T-cell (primary cell): ENCODE measurements at places on chromosomes 11 and 22.

DNA sequence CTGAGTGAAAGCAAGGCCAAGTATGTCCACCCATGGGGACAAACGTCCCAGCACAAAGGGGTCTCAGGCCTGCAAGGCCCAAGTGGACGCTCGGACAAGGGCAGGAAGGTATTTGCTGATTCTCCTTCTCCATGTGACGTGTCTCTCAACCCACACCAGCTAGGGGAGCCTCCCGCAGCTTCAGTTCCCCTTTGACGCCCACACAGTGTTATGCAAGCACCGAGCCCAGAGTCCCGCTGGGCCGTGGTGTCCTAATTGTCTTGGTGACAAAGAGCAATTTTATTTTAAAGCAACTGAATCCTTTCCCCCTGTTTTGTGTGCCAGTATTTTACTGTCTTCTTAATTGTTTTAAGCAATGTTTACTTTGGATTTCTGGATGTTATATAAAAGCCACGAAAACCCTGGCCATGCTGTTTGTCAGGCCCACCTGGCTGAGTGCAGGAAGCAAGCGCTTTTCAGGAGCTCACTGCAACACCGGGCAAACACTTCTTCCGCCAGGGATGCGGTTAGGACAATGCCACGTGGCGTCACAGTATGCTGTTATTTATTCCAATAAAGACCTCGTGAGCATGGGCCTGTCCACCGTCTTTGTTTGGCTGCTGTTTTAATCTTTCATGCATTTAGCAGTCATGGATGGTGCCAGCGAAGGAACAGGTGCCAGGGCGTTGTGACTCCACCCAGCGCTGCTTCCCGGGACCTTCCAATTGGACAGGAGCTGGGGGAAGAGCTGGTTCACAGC, 8.2 kb upstream of the PARVG start:
- no peak for DNase-seq

- no peak for DNase-seq
These were observed 12.0 kb downstream of the C11orf58 start for GRCh38 chr11:16750417-16750816.

DNA sequence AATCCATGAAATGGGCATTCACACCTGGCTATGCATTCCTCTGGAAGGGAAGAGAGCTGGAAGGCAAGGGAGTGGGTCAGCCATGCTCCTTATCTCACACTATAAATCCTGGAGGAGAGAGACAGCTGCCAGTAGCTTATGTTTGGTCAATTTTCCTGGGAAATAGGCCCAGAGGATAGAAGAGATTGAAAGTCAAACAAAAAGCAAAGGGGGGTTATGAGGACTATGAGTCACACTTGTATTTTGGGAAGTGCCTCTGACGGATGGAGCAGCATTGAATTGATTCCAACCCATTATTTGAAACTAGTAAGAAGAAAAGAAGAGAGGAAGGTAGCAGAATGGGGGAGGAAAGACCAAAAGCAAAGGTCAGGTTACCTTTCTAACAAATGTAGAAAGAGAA, 25.0 kb downstream of the SNX19 start:
- no peak for DNase-seq

- no peak for DNase-seq
These were observed 474.2 kb upstream of the KIRREL3 start for GRCh38 chr11:127474766-127475165.

GRCh38 chr22:39845529-39845928, 48.0 kb downstream of the ENTHD1 start:
- no peak for DNase-seq

GRCh38 chr22:22836635-22837034, 51.0 kb upstream of the IGLL5 start:
- DNase-seq = no peak

DNA sequence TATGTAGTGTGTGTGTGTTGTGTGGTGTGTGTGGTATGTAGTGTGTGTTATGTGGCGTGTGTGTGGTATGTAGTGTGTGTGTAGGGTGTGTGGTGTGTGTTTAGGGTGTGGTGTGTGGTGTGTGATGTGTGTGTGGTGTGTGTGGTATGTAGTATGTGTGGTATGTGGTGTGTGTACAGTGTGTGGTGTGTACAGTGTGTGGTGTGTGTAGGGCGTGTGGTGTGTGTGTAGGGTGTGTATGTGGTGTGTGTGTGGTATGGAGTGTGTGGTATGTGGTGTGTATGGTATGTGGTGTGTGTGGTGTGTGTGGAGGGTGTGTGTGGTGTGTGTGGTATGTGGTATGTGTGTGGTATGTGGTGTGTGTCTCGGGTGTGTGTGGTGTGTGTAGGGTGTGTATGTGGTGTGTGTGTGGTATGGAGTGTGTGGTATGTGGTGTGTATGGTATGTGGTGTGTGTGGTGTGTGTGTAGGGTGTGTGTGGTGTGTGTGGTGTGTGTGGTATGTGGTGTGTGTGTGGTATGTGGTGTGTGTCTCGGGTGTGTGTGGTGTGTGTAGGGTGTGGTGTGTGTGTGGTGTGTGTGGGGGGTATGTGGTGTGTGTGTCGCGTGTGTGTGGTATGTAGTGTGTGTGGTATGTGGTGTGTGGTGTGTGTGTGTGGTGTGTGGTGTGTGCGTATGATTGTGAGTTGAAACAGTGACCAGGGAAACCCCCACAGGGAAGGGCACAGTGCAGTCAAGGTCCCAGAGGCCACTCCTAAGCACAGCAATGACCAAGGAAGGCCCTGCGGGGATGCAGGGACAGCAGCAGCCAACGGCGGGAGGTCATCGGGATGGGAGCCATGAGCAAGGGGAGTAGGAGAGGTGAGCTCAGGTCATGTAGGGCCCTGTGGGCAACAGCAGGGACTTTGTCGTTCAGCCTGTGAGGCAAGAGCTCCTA, 2.9 kb upstream of the PPP6R2 start:
- no peak for DNase-seq

DNA sequence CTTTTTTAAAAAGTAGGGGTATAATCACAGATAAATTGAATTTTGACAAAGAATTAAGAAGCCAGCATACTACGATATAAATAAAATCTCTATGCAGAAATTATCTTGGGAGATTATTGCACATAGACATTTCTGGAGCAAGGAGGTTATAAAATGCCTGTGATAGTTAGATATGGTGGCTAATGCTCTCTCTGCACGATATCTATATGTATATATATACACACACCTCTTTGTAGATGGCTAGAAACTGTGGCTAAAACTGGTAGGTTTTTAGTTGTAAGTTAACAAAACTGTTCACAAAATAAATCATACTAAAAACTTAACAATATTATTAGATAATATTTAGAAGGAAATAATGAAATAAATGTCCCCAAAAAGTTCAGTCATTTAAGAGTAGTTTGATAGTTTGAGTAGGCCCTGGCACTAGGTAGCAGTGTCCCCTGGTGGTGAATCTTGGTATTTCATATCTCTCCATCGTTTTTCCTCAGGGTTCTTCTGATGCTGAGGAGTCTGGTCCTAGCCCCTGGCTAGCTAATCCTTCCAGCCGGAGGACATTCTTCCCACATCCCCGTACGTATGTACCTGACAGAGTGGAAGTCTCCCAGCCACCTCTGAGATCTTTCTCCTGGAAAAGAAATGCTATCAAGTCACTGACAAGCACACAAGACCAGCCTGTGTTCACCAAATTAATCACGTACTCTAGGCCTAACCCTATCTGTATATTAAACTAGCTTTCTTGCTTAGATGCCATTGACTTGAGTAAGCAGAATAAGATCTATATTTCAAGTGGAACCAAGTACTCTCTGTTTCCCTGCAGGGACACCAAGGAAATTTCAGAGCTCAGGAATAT, 32.2 kb downstream of the ART5 start:
- no peak for DNase-seq

DNA sequence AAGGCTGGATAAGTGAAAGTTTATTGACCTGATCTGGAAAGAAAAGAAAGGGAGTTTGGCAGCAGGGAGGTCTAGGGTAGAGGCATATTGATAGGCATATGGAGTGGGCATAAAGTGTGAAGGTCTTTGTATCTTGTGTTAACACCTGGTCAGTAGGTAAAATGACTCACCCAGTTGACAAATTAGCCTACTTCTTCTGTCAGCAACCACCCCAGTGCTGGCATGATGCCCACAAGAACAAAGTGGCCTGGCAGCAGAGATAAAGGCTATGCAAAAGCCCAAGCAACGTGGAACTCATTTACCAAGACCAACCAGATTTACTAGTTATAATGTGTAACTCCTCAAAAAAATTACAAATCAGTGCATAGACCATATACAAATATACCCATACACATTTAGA, 4.9 kb downstream of the OR10A3 start:
- no peak for DNase-seq

GRCh38 chr11:69305885-69306540, 12.1 kb downstream of the MYEOV start:
- DNase-seq = no peak

GRCh38 chr11:10396771-10397170, 58.3 kb upstream of the AMPD3 start:
- no peak for DNase-seq

GRCh38 chr11:13962562-13963168, at the start of gene SPON1:
Gene SPON1, plus strand, starts transcription at chr11:13962723. Its CDS starts 182 bp downstream, at chr11:13962905.
- peak; percentile 38 for DNase-seq

- DNase-seq = peak; percentile 35
These were observed 6.8 kb upstream of the CDKN1C start for GRCh38 chr11:2892215-2892966.

DNA sequence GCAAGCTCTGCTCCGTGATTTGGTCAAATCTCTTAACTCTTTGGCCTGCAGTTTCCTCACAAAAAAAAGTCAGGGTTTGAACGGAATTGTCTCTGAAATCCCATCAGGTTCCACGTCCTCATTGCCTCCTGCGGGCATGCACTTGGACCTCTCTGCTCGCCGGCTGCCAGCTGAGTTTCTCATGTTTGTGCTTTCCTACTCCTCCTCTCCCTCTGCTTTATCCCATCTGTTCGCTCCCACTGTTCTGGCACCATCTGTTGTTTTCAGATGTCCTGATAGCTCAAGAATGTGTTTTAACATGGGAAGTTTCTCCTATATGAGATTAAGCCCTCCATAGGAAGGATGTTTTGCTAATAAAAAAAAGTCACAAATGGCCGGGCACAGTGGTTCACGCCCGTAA, 49.4 kb upstream of the ARHGAP42 start:
- DNase-seq = no peak

DNA sequence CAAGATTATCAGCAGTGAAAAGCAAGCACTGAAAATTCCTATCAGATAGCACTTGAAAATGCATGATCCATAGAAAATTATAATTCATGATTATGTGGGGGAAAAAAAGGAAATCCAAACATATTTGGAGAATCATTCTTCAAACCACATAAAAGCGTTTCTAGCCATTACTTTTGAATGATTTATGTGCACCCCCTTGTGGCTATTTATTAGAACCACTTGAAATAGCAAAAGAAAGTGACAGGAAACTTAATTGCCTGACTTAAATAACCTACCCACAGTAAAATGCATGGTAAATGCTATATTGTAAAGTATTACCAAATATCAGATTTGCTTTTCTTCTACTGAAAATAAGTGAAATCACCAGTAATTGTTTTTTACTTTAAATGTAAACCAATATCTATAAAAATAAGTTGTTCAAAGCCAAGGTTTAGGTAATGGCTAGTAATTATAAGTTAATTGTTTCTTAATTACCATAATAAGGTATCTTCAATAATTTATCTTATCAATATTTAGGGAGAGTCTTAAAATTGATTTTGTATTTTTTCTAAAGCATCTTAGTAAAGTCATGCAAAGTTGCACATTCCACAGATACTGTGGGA, 168.5 kb downstream of the ARHGAP42 start:
- DNase-seq = no peak

- DNase-seq = no peak
These were observed 45.1 kb downstream of the AHNAK start for GRCh38 chr11:62501432-62501891.

DNA sequence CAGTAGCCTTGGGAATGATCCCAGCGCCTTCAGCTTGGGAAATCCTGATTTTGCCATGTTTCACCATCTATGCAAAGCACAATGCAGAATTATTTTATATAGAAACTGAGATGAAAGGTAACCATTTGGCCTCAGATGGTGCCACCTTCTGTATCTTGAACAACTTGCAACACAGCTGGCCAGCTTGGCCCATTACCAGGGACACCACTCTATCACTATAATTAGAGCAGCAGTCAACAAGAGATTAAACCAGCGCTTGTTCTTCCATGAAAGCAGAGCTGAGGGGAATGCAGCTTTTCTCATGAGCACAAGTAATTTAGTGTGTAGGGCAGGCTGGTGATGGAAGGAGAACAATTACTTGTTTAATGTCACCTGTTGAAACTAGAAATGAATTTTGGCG, 6.7 kb upstream of the ZDHHC13 start:
- DNase-seq = no peak

GRCh38 chr11:122115524-122116379, at the start of gene BLID:
Gene BLID, minus strand, starts transcription at chr11:122116215. Its CDS starts 293 bp downstream, at chr11:122115922.
- no peak for DNase-seq

GRCh38 chr11:26806219-26806618, 84.4 kb upstream of the SLC5A12 start:
- no peak for DNase-seq

DNA sequence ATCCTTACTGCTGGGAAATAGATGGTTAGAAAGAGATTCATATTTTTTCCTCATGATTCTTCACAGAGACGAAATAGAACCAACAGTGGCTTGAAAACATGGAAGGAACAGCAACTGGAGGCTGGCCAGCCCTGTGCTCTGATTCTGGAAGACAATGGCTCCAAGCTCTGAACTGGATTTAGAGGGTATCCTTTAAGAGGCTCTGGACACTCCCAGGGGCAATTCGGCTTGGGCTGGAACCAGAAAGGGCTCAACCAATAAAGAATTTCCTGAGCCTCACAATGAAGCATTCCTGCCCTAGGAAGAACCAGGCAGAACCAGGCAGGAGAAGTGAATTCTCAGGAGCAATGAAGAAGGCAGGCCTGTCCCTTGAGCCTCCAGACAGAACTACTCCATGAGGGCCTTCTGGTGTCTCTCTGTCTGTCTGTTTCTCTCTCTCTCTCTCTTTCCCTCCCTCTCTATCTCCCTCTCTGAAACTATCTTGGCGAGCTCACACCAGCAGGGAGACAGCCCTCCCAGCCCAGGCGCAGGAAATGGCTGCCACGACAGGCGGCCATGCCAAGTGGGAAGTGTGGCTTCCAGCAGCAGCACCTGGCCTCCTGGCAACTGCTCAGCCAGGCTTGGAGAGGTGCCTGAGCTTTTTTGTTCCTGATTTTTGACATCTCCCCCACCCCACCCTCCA, 93.3 kb downstream of the RCN1 start:
- DNase-seq = no peak

DNA sequence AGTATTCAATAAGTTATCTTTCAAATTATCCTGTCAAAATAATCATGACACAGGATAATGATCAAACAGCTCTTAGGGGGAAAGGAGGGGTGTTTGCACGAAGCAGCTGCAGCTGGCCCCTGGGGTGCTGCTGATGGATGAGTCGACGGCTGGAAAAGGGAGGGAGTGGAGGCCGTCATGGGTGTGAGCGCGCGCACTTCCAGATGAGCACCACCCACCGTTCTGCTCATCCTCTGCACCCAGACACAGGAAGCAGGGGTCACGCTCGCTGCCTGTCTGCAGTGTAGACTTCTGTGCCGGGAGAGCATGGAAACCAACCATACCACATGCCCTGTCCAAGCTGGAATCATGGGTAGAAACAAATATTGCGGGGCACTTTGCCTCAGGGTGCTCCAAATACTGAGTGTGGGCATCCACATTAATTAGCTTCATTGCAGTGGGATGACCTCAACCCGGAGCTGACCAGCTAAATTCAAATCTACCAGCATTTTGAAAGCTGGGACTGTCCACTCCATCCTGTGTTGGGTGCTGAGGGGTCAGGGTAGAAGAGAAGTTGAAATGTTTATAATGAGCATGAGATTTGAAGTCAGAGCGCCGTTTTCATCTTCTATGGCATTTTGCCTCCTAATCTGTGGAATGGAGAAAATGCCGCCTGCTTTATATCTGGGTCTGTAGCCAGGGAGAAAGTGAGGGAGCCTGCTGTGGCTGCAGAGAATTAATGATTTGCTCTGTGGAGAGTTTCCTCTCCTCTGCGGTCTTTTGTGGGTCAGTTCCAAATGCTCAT, 802.4 kb downstream of the TBC1D22A start:
- no peak for DNase-seq
